AG09319 (cell line): ENCODE measurements at places on chromosomes 1 and 21.
A peak's percentile ranks its signal among the peaks of the same experiment; 100 is the strongest.

GRCh38 chr1:110343249-110343648, 4.1 kb downstream of the RBM15 start:
- DNase-seq: no peak

DNA sequence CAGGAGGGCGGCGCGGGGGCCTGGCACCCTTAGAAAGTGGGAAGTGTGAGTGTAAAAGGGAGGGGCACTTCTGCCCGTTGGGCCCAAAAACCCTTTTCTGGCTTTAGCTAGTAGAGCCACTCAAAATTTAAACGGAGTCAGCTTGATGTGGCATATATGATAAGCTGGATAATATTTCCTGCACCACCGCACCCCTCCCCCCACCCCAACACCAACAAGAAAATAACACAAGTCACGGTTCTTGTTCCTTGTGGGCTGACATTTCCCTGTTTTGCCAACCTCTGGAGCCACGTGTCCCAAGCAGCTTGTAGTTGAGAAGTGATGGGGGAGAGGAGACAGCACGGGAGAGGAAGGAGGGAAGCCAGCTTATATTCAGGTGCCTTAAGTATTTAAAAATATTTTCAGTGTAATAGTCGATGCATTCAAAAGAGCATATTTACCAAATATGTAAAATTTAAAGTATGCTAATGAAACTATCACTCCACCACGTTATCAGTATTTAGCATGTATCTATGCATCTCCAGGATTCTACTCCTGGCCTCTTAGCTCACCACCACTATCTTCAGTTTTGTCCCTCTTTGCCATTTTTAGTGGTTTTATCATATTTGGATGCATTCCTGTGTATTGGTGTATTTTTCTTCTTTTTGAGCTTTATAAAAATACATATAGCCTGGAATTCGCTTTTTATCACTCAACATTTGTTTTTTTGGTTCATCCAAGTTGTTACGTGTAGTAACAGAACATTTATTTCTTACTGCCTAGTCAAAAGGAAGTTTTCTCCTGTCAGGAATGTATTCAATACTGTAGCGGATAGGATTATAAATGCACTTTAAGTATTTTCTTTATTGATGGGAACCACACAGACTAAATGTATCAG, 773 bp upstream of the DDX59 start:
- DNase-seq: no peak

DNA sequence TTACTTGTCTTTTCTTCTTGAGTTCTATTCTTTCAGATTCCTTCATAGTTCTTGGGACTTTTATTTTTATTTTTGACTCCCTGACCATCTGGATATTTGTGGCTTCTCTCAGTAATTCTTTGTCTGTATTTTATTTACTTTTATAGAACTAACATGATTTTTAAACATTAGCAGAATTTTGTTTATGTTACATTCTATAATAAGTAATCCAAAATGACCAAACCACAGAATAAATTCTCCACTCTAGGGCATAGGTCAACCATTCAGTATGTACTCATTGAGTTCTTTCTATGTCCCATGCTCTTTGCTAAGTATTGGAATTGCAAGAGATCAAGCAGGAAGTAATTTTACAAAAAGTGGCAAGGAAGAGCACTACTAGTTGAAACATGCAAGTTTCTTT, 969.0 kb downstream of the TTLL7 start:
- peak; percentile 37 for DNase-seq

DNA sequence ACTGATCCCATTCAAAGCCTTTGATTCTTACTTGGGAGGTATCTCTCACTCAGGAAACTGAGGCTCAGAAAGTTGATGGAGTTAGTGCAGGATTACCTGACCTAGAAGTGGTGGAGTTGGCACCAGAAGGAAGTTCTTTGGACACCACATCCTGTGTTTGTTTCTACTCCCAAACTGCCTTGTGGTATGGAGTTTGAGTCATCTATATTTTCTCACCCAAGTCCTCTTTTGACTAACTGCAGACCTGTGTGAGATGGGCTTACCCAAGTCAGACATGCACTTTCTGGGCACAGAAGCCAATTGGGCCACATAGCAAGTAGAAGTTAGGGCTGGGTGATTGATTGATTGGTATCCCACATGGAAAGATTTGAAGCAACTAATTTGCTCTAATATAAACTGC, 36.1 kb downstream of the FGGY start:
- DNase-seq: no peak

DNA sequence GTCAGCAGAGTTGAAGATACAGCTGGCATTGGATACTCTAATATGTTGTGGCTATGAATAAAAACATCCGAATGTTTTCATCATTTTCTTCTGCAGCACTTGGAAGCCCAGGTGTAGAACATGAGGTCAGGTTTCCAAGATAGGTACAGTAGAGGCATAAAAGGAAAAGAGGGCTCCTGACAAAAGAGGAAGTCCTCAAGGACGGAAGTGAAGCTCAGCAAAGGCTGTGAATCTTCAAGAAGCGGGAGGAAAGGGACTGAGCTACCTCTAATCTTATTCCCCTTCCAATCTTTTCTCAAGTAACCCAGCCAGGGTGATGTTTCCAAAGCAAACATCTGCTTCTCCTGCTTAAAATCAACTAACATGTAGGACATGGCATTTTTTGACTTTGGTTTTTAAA, 4.4 kb upstream of the PIK3C2B start:
- no peak for DNase-seq

DNA sequence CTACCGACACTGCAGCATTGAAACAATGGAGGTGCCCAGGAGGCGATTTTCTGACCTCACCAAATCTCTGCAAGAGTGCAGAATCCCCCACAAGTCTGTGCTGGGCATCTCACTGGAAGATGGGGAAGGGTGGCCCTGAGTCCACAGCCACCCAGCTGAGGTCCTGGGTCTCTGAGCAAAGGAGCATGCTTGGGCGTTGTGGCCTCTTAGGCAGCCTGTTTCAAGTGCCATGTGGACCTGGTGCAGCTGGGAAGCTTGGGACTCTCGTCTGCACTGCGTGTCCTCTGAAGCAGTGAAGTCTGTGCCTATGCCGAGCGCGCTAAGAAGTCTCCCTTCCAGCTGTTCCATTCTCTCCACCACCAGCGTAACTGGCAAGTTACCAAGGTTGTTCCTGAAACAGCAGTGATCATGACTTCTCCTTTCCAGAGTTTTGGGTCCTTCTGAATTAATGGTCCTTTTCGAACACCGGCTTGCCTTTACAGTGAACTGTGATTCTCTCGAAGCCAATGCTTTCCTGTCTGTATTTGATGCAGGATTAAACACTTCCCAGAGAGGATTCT, 5.0 kb upstream of the PLA2G2C start:
- no peak for DNase-seq

GRCh38 chr21:43209575-43210453, 41.0 kb downstream of the CRYAA start:
- DNase-seq: no peak

GRCh38 chr1:206037581-206037980, 13.9 kb upstream of the CTSE start:
- DNase-seq: no peak

DNA sequence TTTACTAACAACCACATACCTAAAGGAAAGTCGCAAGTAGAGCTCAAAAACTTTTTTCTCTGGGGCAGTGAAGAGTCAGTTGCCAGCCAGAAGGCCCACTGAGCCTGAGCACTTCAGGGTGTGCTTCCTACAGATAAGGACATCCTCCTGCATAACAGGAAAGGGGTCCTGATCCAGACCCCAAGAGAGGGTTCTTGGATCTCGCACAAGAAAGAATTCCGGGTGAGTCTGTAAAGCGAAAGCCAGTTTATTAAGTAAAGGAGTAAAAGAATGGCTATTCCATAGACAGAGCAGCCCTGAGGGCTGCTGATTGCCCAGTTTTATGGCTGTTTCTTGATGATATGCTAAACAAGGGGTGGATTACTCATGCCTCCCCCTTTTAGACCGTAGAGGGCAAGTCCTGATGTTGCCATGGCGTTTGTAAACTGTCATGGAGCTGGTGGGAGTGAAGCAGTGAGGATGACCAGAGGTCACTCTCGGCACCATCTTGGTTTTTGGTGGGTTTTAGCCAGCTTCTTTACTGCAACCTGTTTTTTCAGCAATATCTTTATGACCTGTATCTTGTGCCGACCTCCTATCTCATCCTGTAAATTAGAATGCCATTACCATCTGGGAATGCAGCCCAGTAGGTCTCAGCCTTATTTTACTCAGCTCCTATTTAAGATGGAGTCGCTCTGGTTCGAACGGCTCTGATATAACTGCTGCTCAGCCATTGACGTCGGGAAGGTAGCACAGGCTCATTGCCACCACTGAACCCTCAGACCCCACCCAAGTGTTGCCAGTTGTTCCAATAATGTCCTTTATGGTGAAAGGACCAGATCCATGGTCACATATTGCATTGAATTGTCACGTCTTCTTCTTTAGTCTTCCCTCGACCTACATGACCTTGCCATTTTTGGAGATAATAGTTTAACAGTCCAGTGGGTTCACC, 96.6 kb upstream of the ERRFI1 start:
- DNase-seq: no peak
